HCT116 (cell line): ENCODE measurements at places on chromosomes 6 and 20.

DNA sequence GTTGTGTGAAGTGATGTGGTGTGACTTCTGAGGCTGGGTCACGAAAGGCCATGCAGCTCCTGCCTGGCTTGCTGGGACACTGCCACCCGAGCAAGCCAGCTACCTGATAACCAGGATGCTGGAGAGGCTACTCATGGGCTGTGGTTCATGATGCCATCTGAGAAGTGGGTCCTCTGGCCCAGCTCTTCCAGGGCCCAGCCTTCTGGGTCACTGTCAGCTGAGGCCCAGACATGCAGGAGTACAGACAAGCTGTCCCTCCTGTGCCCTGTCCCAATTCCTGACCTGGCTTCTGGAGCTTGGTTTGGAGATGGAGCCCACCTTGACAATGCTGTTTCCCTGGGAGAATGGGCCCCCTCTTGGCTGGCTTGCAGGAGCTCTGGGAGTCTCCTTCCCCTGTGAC lies 87.0 kb downstream of the DHX35 start:
- no peak for DNase-seq

GRCh38 chr20:43191946-43192863 lies 2.5 kb upstream of the PTPRT start:
- DNase-seq: no peak

DNA sequence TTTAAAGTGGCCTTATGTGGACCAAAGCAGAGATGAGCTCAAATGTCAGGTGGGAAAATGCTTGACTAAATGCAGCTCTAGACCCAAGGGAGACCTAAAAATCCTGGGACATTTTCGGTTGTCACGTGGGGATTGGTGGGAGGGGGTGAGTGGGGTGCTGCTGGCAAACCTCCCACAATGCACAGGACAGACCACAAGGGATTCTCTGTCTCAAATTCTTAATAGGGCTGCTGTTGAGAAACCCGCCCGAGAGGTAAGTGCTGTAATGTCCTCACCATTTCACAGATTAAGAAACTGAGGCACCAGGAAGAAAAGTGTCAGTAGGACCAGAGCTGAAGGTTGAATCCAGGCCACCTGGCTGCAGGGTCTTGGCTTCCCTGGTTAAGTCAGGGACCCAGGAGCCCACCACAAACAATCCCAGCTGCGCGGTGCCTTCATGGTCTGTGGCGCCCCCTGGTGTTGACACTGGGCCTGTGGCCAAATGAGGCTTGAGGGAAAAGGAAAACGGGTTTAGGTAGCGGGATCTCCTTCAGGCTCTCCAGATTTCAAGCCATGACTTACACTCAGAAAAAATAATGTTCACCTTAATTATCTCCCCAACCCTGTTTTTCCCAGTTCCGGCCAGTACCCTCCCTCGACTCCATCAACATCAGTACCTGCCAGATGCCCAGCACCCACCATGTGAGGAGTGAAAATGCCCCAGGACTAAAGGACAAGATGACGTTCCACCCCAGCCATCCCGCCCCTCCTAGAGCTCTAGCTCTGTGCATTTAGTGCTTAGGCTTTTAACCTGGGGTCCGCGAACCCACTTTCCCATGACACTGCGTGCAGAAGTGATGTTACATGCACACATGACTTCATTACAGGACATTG lies 7.2 kb downstream of the HLA-G start:
- no peak for DNase-seq

DNA sequence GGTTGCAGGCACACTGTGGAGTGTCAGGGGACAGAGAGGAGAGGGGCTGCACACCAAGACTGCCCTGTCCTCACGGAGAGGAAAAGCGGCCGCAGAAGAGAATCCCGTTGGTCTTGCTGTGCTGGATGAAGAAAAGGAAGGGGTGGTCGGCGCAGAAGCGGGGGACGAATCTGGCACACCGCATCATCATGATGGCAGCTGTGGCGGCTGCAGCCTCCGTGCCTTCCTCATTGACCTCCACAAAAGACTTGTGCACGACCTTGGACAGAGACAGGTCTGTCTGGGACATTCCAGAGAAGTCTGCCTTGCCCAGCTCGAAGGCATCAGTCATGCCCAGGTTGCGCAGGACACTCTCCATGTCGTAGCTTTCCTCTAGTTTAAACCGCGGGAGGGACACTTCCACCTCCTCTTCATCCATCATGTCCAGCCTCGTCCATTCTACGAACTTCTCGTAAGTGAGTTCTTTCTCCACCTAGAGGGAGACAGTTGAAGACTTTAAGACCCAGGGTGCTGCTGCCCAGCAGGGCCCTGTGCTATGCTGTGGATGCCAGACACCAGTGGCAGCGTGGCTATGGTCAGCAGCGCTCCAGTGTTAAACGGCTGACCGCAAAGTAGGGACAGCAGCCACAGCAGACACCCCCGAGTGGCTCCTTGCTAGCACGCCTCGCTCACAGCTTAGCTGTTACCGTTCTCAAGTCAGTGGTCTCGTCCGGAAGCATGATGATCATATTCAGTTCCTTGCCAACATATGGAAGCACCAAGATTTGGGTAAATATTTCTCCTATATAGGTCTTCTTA lies 22.9 kb downstream of the SERPINB6 start:
- no peak for DNase-seq

DNA sequence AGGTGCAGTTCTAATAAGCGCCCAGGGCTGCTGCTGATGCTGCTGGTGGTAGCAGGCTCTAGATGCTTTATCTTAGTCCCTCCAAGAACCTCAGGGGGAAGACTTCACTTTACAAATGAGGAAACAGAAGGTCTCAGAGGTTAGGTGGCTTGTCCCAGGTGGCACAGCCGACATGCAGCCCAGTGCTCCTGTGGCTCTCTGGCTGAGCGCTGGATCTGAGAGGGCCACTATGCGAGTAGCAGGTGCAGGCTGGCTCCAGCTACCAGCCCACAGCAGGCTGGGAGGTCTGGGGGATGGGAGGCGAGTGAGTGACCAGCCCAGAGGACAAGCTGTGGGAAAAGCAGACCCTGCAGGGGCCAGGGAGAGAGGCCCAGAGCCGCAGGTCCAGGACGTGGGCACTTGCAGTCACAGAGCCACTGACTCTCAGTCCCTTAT lies 90.9 kb downstream of the PRND start:
- no peak for DNase-seq

DNA sequence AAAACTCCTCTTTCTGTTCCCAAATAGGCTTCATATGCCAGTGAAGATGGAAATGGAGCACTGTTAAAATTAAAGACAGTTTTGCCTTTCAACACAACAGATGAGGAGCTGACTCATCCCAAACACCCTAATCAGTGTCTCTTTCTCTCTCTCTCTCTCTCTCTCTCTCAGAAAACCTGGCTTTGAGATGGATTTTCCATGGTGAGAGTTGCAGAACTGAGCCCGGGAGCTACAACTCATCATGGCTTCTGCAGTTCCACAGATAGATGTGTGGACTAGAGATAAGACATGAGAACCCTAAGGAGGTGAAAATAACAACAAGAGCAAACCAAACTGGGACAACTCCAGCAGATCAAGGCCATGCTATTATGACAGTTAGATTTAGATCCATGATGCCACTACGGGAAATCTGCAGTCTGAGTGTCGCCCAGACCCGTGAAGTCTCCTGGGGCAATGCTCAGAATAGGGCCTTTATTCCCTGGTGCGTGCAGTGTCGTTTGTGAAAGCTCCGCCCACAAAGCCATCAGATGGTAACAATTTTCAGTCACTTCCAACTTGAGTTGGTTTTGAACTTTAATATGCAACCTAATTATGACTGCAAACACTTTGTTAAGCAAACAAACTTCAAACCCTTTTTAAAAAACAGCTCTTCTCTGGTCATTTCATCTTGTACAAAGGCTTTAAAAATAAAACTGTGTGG lies 338.2 kb upstream of the PREP start:
- DNase-seq: no peak
